Cerebellar cortex (tissue), 1 donor: ENCODE measurements at places on chromosomes 11 and 22.

DNA sequence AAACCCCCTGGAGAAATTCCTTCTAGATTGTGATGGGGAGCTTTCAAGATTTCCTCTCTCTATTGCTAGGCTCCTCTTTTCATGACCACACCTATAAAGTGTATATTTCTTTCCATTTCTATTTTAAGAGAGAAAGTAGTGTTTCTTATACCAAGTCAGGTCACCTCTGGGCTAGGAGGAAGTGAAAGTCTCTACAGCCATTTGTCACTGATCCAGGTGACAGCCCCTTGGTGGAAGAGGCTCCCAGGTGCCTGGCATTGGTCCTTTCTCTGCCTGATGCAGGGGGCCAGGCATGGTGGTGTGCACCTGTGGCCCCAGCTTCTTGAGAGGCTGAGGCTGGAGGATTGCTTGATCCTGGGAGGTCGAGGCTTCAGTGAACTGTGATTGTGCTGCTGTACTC lies 64.7 kb downstream of the DHCR7 start:
- no peak for DNase-seq

DNA sequence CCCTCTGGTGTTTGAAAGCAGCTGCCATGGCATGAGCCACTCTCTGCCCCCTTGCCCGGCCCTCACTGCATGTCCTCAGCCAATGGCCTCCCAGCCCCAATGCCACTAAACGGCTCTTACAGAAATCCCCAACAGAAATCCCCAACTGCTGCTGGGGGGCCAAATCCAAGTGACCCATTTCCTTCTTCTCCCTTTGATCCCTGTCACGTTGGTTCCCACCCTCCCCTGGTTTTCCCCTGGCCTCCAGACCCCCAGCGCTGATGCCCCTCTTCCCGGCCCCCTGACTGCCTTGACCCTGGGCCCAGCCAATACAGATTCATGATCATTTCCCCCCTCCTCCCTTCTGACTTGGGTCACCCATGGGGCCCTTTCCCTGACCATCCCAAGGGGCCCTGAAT lies 30.9 kb downstream of the IGLL1 start:
- no peak for DNase-seq

DNA sequence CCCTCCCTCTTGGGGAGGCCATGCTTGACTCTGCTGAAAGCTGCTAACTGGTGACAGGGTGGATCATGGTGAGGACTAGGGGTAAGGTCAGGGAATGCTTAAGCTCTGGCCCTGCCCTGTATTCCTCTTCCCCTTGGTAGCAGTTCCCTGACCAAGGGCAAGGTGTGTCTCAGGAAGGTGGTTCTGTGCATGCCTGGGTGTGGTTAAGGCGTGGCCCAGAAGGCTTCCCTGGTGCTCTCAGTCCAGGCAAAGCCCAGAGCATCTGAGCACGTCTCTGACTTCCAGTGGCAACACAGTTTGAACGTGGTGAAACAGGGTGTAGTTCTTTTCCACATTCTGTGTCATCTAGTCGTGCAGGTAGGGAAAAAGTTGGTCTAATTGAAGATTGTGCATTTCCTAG lies 53.1 kb upstream of the HORMAD2 start:
- no peak for DNase-seq

- peak; percentile 34 for DNase-seq
Measured at GRCh38 chr11:118572981-118573550, 857 bp downstream of the ARCN1 start.
